NCI-H774 (cell line): ENCODE measurements at places on chromosomes 4 and X.

- DNase-seq = no peak
These were observed 632.5 kb downstream of the KCTD8 start for GRCh38 chr4:43816116-43816515.

- no peak for DNase-seq
These were observed 133.4 kb upstream of the GATB start for GRCh38 chr4:151894246-151894645.

DNA sequence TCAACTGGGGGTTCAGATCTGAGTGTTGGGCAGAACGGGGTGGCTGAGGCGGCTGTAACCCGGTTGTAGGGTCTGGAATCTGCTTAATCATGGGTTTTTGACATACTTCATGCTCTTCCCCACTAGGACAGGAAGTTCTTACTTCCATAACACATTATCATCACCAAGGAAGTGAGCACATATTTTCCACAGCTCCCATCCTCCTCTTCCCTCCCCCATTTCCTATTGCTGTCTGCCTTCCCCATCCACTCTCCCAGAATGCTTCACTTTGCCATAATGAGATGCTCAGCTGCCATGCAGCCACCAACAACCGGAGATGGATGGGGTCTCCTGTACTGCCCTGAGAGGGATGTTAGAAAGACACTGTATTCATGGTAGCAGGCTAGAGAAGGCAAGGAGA lies 6.4 kb upstream of the DCUN1D4 start:
- no peak for DNase-seq

DNA sequence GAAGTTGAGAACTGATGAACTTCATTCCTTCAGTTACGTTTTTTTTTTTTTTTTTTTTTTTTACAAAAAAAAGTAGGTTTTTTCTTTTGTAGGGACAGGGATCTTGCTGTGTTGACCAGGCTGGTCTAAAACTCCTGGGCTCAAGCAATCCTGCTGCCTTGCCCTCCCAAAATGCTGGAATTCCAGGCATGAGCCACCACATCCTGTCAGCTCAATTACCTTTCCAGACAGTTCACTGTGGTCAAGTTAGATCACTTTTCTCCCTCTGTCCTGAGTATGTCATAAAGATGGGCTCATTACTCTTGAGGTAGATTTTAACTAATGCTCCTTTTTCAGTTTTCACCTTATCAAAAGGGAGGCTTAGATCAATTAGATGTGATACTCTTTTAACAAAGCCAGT lies 10.8 kb upstream of the NR3C2 start:
- DNase-seq = no peak

DNA sequence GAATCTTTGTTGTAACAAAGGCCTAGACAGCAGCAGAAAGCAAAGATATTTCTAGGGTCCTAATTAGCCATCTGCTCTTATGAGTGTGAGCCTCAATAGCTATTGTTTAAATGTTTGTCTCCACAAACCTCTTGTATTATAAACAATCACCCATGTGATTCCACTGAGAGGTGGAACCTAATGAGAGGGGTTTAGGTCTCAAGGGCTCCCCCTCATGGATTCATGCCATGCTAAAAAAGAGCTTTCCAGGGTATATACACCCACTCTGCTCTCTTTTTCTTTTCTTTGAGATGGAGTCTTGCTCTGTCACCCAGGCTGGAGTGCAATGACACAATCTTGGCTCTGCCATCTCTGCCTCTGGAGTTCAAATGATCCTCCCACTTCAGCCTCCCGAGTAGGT lies 42.1 kb downstream of the TRIM61 start:
- DNase-seq = no peak

DNA sequence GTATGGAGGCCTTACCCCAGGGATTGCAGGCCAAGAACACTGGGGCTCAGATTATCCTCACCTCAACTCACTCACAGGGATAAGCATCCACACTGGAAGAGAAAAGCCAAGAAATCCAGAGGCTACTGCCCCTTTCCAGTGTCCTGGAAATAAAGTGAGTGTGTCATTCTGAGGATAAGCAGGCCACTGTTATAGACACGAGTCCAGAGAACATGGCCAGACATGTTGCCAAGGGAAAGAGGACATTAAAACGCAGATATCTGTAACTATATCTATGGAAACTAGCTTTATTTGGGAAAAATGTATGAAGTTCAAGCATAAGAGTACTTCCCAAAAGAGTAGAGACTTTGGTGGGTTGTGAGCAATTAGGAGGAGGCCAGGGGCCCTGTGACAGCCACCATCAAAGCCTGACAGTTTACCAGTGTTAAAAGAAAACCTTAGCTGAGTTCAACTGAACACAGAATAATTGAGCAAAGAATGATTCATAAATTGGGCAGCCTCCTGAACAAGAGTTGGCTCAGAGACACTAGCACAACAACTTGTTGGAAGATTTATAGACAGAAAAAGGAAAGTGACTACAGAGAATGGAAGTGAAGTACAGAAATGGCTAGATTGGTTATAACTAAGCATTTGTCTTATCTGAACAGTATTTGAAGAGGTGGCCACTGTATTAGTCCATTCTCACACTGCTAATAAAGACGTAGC lies 1222.2 kb downstream of the STIM2 start:
- no peak for DNase-seq

GRCh38 chr4:3375688-3376087 lies 66.1 kb upstream of the HGFAC start:
- no peak for DNase-seq
